ENCODE measurements at places on chromosomes 11 and 22.

DNA sequence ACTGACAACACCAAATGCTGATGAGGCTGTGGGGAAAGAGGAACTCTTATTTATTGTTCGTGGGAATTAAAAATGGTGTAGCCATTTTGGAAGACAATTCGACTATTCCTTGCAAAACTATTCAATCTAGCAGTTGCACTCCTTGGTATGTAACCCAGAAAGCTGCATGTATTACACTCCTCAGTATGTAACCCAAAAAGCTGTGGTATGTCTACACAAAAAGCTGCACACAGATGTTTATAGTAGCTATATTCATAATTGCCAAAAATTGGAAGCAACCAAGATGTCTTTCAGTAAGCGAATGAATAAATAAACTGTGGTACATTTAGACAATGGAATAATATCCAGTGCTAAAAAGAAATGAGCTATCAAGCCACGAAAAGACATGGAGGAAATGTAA, 4.9 kb downstream of the NNMT start:
- DNase-seq: no peak

DNA sequence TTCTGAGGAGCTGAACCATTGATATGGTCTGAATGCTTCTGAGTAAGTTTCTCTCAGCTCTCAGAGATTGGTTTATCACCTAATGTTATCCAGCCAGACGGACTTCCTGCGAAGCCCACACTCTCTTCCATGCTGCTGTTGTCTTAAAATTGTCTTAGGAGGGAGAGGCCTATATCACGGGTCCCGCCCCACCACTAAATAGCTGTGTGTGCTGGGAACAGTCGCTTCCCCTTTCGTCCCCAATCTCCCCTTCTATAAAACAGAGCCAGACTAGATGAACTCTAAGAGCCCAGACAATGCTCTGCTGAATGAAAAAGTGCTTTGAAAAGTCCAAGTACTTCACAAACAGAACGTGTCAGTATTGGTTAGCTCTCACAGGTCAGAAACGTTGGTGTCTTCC, 81.4 kb upstream of the AKIP1 start:
- DNase-seq: no peak

DNA sequence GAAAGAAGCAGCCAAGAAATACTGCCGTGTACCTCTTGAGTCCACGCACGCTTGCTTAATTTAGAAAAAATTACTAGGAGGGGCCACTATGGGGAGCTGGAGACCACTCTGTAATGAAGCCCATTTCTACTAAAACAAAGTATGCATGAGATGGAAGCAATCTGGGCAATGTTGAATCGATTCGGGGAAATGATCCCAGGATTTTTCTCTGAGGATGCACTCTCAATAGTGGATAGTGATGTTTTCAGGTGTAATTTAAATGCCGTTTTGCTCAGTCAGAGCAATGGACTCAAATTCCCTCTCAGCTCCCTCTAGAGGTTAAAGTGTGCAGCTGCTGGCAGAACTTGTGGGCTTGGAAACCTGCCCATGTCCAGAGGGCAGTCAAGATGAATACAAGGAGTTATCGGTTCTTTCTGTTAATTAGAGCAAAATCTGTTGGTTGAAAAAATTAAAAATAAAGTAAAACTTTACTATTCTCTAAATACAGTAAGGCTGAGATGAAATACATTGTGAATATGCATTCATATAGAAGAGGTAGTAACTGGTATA, 64.1 kb downstream of the ME3 start:
- DNase-seq: peak; percentile 65

DNA sequence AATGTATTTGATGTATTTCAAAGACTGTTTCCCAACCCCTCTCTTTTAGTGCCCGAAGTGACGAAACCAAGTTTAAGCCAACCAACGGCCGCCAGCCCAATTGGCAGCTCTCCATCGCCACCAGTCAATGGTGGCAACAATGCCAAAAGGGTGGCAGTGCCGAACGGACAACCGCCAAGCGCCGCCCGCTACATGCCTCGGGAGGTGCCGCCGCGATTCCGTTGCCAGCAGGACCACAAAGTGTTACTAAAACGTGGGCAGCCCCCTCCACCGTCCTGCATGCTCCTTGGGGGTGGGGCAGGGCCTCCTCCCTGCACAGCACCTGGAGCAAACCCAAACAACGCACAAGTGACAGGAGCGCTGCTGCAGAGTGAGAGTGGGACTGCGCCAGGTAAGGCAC, 84.1 kb downstream of the TNRC6B start:
- DNase-seq: no peak

DNA sequence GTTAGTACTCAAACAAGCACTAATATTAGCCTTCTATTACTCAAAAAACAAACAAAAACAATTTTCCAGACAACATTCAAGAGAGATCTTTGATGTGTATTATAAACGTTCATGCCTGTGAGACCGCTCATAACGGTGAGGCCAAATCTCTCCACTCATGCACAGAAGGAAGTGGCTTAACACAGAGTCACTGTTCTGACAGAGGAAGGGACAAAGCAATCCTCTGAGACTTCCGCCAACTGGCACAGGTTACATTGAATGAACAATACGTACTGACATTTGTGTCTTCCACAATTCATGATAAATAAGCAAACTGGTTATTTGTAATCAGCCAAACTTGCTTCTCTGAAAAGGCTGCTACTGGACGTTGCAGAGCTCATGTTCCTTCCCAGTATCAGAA, 30.5 kb downstream of the CHKA start:
- DNase-seq: no peak

GRCh38 chr22:47209547-47210023, 447.1 kb downstream of the TBC1D22A start:
- no peak for DNase-seq

DNA sequence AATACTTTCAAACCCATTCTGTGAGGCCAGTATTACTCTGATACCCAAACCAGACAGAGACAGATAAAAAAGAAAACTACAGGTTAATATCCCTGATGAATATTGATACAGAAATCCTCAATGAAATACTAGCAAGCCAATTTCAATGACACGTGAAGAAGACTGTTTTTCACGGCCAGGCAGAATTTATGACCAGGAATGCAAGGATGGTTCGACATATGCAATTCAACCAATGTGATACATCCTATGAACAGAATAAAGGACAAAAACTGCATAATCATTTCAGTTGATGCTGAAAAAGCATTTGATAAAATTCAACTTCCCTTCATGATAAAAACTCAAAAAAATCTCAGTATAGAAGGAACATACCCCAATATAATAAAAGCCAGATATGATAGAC, 44.5 kb downstream of the SLC22A24 start:
- DNase-seq: peak; percentile 2

DNA sequence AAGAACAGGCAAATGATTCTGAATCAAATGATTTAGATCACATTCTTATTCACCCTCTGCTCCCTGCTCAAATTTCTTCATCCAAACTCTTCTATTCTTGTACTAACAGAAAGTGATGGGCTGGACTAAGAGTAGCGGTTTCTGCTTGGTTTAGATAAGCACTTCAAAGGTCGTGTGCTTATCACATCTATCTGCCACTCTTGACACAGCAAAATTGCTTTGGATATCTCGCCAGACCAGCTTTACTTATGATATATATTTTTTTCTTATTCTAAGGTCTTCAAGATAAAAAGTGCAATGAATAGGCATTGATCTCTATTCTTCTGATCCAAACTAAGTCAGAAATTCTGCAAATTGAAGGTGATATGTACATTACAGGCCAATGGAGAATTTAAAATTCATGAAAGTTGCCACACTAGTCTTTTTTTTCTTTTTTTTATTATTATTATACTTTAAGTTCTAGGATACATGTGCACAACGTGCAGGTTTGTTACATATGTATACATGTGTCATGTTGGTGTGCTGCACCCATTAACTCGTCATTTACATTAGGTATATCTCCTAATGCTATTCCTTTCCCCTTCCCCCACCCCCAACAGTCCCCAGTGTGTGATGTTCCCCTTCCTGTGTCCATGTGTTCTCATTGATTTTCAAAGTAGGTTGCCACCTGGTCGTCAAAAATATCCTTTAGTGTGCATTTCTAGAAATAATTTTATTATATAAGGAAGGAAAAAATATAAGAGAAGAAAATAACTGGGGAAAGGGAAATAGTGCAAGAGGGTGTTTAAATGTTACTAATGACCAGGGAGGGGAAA, 1941.0 kb upstream of the RAG2 start:
- no peak for DNase-seq

- DNase-seq: no peak
Measured at GRCh38 chr11:91730620-91731019, 494.0 kb upstream of the FAT3 start.

GRCh38 chr11:43738600-43739409, 58.3 kb downstream of the HSD17B12 start:
- DNase-seq: no peak

GRCh38 chr11:115664313-115664712, 160.1 kb upstream of the CADM1 start:
- no peak for DNase-seq

DNA sequence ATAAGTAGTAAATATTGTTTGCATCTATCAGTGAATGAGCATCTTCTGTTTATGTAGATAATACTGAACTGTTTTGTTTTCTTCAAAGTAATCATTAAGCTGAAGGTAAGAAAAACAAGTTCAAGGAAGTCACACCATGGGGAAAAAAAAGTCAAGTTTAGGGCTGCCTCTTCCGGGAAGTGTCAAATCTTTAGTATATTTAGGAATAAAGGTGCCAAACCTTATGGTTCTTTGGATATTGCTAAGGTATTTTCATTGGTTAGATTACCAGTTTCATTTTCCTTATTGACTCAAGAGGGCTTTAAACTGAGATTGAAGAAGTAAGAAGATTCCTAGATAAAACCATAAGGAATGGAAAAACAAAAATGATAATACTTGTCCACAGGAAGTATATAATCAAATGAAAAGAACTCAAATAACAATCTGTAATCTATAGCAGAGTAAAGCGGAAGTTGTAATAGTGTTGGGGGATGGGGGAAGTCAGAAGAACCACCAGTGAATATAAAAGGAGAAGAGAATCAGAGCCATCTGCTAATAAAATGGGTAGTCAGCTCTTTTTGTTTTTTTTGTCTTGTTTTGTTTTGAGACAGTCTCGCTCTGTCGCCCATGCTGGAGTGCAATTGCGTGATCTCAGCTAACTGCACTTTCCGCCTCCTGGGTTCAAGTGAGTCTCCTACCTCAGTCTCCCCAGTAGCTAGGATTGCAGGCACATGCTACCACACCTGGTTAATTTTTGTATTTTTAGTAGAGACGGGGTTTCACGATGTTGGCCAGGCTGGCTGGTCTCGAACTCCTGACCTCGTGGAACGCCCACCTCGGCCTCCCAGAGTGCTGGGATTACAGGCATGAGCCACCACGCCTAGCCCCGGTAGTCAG, 2.3 kb downstream of the ATM start:
- DNase-seq: no peak

DNA sequence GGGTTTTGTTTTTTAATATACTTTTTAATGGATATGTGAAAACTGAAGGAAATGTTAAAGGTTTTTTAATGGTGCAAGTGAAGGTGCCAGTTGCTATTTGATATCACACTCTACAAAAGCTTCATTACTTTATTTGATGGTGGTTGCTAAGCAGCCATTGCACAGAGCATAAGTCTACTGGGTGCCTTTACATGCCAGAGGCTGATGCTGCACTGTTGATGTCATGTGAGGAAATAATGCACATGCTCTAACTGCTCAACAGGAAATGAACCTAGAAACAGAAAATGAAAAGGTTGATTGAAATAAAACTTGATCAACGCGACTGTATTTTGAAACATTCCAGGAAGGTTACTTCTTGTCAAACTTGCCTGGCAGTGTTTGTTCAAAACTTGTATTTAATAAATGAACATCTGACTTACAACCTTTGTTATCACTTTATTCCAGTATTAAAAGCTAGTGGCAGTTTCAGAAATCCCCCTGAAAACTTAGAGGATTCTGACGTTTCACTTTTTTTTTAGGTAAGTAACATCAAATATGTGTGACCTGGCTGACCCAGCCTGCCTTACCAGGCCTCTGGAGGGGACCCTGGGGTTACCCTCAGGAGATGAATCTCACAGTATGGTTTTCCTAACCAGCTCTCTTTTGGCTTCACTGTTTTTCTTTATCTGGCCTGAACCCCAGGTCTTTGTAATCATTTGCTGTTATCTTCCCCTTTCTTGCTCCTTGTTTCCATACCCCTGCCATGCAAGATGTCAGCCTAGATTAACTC, 2.4 kb upstream of the ATP5MG start:
- DNase-seq: no peak

DNA sequence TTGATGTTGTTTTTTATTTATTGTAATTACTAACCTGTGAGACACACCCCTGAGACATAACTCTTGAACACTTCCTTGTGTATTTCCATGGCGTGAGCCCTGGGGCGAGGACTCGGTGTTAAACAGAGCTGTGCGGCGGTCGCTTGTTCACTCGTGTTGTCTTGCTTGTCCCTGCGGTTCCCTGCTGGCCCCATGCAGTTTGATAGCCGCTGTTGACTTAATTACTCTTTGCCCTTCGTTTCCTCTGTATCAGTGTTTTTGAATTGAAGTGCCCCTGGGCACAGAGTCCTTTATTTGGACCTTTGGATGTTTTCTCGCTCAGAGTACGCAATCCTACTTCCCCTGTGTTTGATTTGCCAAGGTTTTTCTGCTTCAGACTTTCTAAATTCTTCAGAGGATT, 52.7 kb downstream of the TBC1D22A start:
- DNase-seq: no peak

DNA sequence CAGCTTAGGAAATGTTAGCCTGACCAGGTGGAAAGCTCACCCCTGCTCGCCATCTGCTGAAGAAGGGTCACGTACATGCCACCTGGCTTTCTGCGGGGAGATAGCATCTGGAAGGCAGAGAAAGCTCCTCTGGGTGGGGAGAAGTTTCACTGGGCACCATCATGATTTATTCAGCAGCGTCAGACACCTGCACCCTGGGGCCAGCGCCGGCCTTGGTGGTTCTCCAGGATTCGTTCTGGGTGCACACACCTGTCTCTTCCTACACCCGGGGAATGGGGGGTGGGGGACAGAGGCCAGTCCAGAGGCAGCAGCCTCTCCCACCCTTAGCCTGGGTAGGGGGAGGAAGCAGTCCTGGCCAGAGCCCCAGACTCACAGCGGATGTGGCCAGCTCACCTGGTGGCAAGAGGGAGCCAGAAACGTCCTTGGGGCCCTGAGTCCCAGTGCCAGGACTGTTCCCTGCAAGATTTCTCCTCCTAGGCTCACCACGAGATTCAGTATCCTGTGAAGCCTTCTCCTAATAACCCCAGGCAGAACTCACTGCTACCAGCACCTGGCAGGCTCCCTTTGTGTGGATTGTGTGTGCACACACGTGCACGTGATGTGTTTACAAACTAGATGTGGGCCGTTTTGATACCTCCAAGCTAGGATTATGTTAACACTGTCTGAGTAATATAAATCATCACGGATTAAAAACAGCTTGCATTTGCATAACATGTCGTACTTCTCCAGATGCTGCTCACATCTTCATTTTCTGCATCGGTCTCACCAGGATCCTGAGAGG, 17.3 kb upstream of the RASD2 start:
- no peak for DNase-seq
